ENCODE measurements at places on chromosomes 7 and 10.

DNA sequence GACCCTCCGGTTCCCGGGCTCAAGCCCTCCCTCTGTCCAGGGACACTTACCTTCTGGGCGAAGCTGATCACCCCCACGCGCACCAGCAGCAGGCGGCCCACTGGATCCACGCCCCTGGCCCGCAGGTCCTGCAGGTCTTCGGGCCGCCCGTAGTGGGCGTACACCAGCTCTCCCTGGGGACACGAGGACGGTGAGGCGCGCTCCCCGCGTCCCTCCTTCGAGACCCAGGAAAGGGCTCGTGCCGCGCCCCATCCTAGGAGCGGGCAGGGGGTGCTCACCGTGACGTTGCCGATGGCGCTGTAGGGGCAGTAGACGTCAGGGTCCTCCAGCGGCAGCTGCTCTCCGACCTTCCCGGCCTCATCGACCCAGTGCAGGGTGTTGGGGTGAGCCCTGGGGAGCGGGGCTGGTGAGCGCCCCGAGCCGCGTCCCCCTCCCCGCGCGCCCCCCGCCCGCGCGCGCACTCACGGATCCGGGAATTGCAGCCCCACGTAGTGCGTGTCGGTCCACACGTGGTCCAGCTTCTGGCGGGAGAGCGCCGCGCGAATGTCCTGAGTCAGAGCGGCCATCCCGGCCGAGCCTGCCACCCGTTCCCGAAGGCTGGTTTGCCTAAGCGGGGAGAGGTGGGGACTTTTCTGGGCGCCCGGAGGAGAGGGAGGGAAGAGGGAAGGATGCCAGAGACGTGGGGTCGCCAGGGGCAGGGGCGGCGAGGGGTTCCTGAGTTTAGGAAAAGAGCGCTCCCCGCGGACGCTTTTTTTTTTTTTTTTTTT, 8.2 kb downstream of the TFR2 start:
- peak; percentile 67 for DNase-seq

GRCh38 chr10:58477122-58477521, 35.5 kb upstream of the BICC1 start:
- DNase-seq: no peak

DNA sequence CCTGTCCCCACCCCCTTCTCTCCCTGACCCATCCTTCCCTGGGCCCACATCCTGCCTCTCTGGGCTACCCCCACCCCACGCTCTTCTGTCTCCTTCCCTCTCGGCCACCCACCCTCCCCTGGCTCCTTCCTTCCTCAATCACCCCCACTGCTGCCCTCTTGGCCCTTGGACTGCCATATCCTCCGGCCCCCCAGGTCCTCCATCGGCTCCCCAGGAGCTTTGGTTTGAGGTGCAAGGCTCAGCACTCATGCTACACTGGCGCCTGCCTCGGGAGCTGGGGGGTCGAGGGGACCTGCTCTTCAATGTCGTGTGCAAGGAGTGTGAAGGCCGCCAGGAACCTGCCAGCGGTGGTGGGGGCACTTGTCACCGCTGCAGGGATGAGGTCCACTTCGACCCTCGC, 10.9 kb downstream of the EPHB6 start:
- no peak for DNase-seq

GRCh38 chr7:45940939-45941338, 19.9 kb upstream of the IGFBP3 start:
- no peak for DNase-seq

DNA sequence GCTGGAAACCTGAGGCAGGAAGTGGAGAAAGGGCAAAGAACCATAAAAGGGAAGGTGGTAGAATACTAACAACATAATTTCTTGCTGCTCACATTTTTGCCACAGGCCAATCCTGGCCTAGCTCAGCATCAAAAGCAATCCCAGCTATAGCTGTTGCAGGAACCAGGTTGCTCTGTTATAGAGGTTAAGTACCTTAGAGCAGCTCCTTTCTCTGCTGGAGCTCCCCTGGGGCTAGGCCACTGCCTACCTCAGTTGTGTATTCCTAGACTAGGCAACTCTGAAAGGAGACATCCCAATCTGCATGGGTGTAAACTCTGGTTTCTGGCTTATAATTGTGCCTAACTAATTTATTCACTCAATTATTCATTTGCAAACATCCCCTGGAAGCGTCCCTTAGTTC, 108.4 kb downstream of the ZNF365 start:
- no peak for DNase-seq

GRCh38 chr10:119025776-119026175, 3.7 kb upstream of the NANOS1 start:
- DNase-seq: no peak

- DNase-seq: no peak
Measured at GRCh38 chr10:119457966-119458766, 84.4 kb downstream of the RGS10 start.

DNA sequence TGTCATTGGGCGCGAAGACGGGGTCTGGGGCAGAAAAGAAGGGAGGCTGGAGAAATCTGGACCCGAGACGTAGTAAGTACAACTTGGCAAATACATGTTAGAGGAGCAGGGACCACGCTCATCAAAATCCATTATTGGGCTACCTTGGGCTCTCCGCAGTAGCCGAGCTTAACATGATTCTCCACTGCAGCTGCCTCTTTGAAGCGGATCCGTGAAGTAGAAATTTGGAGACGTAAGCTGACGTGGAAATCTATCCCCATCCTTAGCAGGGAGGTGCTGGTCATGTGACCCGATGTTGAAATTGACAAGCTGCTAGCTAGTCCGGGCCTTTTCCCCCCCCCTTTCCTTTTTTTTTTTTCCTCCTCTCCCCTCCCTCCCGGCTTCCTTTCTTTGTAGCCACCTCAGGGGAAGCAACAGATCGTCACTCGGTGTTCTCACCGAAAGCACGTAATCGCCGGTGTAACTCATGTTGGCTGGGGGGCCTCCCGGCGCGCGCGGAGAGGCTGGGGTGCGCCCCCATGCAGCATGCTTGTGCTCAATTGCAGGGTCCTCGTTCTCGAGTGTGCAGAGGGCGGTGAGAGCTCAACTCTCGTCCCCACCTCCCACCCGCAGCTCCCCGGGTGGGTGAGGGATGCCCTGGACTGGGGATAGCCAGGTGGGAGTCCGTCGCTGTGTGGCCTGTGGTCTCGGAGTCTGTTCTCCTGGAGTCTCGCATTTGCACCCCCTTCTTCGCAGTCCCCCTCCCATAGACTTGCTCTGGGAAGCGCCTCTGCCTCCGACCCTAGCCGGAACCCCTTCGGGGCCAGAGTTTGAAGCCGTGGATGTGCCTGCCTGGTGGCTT, at the start of gene HOXA11:
TSS of gene HOXA11 (minus strand) at position 220 of the 841 bp plus-strand sequence. CDS start at position 132, 88 bp downstream.
- DNase-seq: peak; percentile 67

- no peak for DNase-seq
Measured at GRCh38 chr10:33566426-33566825, 232.0 kb upstream of the NRP1 start.

DNA sequence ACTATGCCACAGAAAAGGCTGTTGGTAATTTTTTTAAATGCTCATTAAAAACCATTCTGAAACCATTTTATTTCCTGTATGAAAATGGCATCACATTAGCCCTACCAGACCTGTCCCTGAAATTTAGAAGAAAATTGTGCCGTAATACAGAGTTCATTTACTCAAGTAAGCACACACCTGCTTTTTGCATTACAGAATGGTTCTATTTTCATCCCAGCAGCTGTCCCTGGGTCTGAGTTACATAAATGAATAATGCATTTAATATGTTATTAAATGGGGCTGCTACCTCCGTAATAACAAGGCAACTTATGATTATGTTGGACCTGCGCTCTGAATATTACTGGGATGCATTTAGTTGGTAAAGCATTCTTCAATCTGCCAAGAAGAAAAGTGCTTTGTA, 508.9 kb downstream of the SORCS1 start:
- no peak for DNase-seq

DNA sequence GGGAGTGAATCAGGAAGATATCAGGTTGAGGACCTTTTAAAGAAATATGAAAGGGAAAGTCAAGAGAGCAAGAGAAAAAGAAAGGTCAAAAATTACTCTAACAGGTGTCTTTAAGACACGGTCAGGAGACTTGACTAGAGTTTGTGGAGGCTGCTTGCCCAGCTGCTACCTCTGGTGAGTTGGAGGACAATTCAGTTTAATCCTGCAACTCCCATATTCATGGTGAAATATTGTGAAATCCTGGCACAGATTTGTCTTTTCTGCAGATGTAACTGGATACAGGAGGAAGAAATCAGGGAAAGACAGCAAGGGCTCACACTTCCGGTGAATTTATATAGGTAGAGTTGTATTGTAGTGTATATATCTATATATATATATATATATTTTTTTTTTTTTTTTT, 93.5 kb downstream of the AKAP9 start:
- no peak for DNase-seq

- DNase-seq: no peak
Measured at GRCh38 chr10:69646185-69647060, 16.4 kb downstream of the FAM241B start.

DNA sequence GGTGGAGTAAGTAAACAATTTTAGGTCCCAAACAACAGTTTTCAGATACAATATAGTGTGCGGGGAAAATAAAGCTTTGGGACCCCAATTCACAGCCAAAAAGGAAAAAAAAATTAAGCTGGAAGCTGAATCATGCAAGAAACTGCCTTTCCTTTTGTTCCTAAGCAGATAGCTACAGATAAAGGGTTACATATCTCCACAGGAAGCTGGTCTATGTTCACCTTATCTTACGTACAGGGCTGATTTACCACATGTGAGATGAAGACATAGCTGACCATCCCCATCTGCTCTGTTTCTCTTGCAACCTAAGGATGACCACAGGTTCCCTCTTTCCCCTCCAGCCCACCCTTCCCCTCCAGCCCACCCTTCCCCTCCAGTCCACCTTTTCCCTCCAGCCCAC, 14.2 kb upstream of the PFKP start:
- DNase-seq: no peak

All from NCI-H2171 (cell line).